Spinal cord (tissue), 10 donors: ENCODE measurements at places on chromosomes 2 and 18. TPM values are rescaled to one million over a fixed set of nuclear protein-coding genes. Genes with fewer than 3 reads are reported as not detected.

DNA sequence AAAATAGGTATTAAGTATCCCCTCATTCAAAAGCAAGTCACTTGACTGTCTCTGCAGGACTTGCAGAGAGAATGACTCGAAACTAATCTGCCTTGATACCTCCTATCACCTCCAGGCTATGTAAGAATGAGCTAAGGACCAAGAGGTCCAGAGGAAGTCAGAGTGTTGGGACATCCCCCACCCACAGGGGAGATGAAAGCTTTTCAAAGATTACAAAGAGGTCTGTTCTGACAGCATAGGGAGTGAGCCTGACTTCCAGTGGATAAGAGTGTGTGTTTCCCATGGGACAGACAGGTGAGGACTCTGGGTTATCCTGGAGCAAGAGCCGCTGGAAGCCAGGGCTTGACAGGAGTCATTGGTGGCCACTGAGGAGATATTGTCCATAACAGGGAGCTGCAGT, 85.0 kb upstream of the TACR1 start:
- DNase-seq: no peak

DNA sequence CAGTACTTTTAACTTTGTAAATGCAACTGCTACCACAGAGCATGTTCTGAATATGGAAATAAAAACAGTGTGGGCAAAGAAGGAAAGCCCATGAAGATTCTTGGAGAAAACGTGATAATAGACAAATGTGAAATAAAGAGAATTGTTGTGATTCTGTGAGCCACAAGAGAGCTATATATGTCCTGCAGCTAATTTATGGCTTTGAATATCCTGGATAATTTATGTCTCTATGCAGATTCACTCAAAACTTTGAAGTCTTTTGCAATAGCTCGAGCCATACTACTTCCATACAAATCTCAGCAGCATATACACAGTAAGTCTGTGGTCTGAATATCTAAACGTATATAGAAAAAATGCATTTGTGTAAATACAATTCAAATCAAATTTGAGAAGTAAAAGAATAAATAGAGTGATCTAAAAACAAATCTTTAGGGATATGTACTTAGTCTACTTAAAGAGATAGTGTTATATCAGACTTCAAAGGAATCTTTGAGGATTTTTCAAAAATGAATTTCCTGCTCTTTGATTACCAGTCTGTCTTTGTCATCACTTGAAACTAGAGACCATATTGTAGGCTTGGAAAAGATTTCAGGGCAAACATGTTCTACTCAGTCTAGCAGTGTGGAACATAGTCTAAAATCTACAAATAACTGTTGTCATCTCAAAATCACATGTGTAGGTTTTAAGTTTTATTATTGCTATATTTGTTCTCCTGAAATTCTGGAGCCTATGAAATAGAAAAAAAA, 107.1 kb downstream of the CSRNP3 start:
- peak; percentile 72 for DNase-seq

DNA sequence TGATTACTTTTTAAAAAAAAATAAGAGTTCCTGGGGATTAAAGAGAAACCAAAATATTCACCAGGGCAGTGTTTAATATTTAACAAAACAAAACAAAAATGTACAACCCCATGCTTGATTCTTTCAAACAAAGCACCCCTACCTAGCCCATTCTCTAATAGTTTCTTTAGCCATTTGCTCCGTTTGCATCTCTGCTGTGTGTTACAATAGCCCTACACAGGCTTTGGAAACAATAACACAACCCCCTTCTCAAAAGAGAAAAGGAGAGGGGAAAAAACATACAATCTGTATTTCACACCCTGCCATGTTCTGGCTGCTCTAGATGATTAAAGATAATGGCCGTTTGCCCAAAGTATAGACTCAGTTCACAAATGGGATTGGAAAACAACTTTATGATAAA, 302.9 kb downstream of the CPS1 start:
- DNase-seq: no peak

- no peak for DNase-seq
Measured at GRCh38 chr2:127563458-127564428, 28.3 kb downstream of the MYO7B start.

- no peak for DNase-seq
Measured at GRCh38 chr18:42338683-42339082, 383.6 kb downstream of the PIK3C3 start.

GRCh38 chr2:164675687-164676086, 54.4 kb upstream of the GRB14 start:
- no peak for DNase-seq

DNA sequence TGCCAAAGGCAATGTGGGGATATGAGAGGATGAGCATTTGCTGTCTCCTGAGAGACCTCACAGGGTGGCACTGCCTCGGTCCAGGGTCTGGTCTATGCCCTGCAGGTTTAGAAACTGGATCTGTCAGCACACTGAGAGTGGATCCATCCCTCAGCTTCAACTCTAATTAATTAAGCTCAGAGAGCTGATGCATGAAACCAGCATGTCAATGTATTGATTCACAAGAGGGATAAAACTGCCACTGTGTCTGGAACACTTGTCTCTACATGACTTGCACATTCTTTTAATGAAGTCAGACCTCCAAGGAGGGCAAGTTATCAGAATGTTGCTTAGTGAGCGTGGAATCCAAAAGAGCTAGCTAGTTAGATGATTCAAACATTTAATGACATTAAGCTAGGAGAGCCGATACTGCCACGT, 22.5 kb upstream of the POLE4 start:
- no peak for DNase-seq

GRCh38 chr2:224956706-224957105, 85.6 kb downstream of the DOCK10 start:
- DNase-seq: no peak

RAD51AP2 gene
- total RNA-seq: 0.22 TPM

MROH2A gene
- under 0.01 TPM for total RNA-seq

NAPG gene
- total RNA-seq: 57.1 TPM

AGXT gene
- 0.17 TPM for total RNA-seq

TMEM247 gene
- not detected for total RNA-seq
